ENCODE measurements at places on chromosomes 7 and 10.

- DNase-seq = no peak
Measured at GRCh38 chr7:80257756-80258155, 123.1 kb downstream of the GNAI1 start.

GRCh38 chr7:22579961-22580360 is 80.0 kb upstream of the STEAP1B start:
- no peak for DNase-seq

DNA sequence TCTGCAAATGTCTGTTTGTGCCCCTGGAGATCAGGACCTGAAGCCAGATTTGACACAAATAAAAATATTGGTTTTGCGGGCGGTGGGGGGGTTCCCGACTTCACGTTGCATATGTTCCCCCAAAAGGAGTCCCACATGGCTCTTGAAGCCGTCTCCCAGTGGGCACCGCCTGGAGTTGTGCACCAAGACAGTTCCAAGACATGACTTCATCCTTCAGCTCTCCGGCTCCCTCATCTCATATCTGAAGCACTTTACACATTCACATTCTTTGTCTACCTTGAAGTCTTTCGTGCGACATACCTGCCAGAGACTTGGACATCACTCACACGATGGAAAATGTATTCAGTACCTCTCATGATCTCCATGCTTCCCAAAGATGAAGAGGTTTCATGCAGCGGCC is 362.8 kb upstream of the FOXK1 start:
- no peak for DNase-seq

GRCh38 chr10:130905921-130906320 is 405.6 kb downstream of the TCERG1L start:
- DNase-seq = no peak

DNA sequence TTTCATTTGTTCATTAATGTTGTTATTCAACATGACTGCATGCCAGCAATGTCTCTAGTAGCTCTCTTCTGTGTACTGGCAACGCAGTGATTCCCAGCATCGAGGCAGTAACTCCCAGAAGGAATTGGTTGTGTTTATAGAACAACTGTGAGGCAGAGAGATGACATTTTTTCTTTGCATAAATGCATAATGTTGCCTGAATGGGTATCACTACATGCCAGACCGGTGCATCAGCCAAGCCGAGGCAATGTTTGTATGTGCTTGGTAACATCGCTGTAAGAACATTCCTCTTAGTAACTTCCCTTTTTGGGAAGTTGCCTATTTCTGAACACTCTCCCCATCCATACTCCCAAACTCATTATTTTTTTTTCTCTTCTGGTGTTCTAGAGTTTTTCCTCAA is 182.9 kb downstream of the HTR7 start:
- no peak for DNase-seq

GRCh38 chr7:7265081-7266075 is 83.0 kb downstream of the C1GALT1 start:
- DNase-seq = no peak

DNA sequence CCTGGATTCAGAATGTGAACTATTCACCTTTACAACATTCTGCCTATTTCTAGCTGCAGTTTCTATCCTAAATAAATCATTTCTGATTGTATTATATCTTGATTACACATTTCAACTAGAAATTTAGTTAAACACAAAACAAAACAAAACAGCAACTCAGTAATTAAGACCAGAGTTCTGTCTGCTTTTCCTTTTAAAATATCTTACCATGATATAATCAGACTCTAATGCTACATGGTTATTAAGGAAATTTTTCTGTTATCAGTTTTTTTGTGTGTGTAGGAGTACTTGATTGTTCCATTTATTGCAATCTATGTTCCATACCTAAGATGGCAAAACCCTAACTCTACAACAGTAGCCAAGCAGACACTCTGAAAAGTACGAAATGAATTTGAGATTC is 663.3 kb downstream of the NRG3 start:
- DNase-seq = no peak

- DNase-seq = no peak
Measured at GRCh38 chr7:5439572-5440496, 16.2 kb upstream of the TNRC18 start.

GRCh38 chr10:26700884-26701630 is 3.6 kb downstream of the PDSS1 start:
- DNase-seq = no peak

DNA sequence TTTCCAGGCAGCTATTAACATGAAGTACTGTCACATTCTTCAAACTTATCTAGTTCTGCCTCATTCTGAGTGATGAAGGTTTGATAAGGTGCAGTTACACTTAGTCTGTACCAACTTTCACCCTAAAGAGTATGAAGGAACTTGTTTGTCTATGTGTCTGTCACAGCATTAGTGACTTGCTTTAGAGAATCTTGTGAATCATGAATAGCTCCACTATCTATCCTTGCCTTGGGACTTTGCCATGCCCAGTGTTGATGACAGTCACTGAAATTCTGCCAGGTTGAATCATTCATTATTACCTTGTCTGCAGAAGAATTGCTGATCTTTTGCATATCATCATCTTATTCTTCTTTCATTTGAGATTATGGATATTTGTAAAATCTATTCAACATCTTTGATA is 50.9 kb upstream of the A1CF start:
- DNase-seq = no peak

GRCh38 chr7:129308047-129308446 is 83.2 kb downstream of the AHCYL2 start:
- DNase-seq = no peak

DNA sequence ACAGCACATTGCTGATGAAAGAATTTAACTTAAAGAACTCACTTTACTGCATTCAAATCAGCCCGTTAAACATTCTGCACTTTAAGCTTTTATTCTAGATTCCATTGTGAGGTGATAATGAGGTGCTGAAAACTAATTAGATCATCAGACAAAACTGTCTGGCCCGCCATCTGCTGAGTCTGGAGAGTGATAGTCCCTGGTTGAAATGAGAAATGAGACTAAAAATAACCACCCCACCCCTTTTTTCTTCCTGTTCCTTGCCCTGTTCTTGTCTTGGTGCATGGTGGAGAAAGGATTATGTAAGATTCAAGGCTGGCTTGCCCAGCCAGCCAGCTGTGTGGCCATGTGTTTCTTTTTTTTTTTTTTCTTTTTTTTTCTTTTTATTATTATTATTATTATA is 277.0 kb upstream of the COBL start:
- no peak for DNase-seq

DNA sequence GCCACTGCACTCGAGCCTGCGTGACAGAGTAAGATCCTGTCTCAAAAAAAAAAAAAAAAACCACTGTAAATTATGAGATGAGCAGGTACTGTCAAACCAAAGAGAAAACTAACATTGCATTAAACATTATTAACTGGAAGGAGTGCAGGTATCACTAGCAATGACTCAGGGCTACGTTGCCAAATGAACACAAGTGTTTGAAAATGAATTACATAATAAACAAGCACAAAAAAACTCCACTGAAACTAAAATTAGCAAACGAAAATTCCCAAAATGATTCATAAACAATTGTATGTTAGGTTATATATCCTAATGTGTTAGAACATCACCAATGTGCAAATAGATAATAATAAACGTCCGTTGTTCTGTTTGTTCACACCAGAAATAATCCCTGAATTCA is 42.8 kb downstream of the NSUN6 start:
- no peak for DNase-seq

DNA sequence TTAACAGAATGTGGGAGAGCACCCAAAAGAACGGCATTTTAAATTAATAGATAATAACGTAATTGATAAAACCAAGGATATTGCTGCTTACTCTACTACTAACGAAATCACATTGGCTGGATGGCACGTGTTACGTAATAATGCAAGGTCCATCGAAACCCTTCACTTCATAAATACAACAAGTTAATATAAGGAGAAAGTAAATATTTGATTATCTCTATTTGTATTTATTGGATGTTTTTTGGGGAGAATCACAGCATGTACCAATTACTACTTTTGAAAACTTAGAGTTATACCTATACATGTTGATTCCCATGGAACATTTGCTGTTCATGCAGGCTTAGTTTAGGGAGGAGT is 1.6 kb downstream of the PRKG1 start:
- DNase-seq = no peak

DNA sequence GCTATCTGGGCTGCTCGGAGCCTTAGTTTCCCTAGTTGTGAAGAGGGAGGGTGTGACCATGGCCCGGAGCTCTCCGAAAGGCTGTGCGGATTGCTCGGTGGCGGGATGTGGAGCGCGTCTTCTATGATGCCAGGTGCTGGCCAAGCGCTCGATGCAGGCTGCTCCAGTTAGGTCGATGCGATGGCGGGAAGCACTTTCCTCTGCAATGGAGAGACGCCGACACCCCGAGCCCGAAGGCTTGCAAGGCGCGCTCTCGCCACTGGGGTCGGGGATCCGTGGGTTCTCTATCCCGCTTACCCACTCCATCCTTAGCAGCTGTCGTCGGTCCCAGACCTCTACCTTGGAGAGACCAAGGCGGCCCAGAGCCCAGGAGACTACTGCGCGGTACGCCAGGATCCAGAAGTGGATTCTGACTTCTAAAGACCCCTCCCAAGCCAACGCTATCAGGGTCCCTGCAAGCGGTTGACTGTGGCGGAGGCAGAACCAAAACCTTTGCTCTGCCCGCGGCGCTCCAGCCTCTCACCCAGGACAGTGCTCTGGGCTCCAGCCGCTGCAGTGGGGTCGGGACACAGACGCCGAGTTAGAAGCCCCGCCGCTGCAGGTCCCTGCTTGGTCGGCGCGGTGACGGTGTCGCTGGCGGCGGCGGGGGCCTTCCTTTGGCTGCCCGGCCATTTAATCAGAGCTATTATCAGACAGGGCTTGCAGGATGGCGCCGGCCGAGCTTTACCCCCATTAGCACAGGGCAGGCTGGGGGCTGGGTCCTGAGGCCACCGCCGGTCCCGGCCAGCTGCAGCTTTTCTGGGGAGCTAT is 7.8 kb upstream of the TBX20 start:
- no peak for DNase-seq

DNA sequence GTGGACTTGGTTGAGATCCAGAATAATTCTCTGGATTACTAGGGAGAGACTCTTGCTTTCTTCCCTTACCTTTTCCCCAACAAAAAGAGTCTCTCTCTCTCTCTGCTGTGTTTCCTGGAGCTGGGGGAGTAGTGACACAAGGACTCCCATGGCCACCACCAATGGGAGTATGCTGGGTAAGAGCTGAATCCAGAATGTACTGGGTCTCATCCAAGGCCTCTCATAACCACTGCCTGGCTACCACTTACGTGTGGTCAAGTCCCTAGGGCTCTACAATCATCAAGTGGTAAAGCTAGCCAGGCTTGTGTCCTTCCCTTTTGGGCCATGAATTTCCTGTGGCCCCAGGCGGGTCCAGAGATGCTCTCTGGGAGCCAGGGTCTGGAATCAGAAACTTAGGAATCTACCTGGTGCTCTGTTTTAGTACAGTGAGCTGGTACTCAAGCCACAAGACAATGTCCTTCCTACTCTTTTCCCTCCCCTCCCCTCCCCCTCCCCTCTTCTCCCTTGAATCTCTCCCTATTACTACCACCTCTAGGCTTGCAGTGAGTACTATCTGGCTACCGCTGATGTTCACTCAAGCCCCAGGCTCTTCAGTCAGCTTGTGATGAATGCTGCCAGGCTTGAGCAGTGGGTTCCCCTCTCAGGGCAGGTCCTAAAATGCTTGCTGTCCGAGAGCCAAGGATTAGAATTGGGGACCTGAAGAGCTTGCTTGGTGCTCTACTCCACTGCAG is 196.6 kb downstream of the BBS9 start:
- DNase-seq = no peak

DNA sequence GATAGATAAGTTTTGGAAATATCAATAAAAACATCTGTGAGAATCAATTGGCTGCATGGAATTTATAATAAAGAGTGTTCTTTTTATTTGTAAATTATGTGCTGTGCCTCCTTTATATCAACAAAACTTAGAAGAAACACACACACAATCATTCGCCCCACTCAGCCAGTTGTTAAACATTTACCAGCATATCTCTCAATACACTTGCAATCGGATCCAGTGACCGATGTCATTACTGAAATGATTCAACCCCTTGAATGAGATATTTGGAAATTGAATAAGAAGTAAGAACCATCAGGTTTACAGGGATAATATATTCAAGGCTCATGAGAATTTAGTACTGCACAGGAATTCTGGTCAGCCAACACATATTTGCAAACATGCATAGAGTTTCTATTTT is 35.6 kb downstream of the TAF3 start:
- no peak for DNase-seq

Data from activated naive CD4-positive, alpha-beta T cell (primary cell).